ENCODE measurements at places on chromosomes 3 and 15.

DNA sequence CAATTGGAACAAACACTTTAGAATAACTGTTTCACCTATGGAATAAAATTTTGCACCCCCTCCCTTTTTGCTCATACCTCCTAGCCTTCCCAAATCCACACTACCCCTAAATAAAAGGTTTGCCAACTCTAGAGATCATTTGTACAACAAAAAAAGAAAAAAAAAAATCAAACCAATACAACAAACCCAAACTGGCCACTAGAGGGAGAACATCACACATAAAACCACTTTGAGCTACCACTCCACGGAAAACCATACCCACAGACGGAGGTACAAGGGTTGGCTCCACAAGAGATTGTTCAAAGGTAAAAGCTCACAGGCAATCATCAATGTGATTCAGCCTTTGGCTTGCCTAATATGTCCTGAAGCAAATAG lies 47.6 kb downstream of the SETMAR start:
- peak; percentile 40 for DNase-seq

DNA sequence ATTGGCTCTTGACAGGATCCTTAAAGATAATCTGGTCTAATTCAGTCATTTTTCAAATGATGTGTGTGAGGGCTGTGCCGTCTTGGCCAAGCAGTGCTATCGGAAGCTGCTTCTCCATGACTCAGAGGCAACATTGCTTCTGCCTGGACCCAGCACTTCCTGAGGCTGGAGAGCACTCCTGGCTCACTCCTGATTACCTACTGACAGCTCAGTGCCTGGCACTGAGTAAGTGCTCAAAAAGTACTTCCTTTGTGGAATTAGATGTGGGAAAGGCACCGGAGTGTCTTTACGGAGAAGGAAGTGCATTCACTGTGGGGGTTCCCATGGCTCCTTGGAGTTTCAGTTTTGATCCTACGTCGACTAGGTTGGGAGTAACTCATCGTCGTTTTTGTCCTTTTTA lies 86.9 kb upstream of the UBE3A start:
- no peak for DNase-seq

GRCh38 chr3:185297867-185298266 lies 44.0 kb upstream of the EHHADH start:
- no peak for DNase-seq

DNA sequence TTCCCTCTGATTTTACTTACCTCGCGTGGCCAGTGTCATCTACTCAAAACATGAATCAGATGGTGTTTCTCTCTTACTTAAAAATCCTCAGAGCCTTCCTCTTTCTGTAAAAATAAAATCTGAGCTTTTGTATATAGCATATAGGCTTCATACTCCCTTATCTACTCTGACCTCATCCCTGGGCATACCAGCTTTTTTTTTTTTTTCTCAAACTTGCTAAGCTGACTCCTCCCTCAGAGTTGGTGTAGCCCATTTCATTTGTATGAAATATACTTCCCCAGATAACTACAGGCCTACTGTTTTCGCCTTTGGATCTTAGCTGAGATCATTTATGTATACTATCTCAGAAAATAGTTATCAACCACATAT lies 648.9 kb upstream of the ALCAM start:
- no peak for DNase-seq

GRCh38 chr3:111315930-111316587 lies 225.9 kb upstream of the CD96 start:
- no peak for DNase-seq

DNA sequence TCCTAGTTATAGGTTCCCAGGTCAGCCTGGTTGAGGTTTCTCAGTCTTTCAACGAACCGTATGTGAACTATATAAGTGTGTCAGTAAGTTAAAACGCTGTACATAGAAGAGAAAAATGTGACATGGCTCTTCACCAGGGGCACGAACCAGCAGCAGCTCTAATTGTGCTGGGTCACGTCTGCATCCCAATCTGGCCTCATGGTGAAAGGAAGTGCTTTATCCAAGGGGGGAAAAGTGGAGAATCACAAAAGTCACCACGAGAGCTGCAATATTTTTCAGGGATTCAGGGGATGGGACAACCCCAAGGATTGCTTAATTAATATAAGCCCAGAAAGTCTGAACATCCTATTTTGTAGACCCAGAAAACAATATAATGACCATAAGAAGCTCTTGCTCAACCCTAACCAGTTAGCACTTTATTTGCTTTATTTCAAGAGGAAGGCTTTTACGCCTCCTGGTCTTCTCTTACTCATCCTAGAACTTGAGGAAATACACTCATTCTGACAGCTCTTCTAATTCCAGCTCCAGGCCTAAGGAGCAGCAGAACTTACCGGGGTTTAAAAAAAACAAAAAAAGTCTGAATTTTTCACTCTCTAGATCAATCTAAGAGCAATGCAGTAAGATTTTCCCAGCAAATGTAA lies 16.5 kb downstream of the ANXA2 start:
- DNase-seq = no peak

DNA sequence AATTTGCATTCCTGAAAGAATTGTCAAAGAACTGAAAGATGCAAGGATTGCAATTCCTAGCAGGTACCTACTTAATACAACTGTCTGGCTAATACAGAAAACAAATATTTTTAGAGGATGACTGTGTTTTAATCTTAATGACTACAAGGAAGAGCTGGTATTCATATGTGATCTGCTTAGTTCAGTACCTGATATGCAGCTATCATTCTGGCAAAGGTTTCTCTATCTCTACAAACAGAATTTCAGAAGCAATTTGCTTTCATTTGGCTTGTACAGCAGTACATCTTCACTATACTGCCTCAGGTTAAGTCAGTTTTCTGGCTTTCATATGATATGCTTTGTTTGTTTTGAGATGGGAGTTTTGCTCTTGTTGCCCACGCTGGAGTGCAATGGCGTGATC lies 51.3 kb downstream of the TBL1XR1 start:
- DNase-seq = no peak

- DNase-seq = no peak
Observed at GRCh38 chr3:57985176-57985983, 22.8 kb upstream of the FLNB start.

- no peak for DNase-seq
Observed at GRCh38 chr3:62672270-62672987, 202.8 kb downstream of the CADPS start.

DNA sequence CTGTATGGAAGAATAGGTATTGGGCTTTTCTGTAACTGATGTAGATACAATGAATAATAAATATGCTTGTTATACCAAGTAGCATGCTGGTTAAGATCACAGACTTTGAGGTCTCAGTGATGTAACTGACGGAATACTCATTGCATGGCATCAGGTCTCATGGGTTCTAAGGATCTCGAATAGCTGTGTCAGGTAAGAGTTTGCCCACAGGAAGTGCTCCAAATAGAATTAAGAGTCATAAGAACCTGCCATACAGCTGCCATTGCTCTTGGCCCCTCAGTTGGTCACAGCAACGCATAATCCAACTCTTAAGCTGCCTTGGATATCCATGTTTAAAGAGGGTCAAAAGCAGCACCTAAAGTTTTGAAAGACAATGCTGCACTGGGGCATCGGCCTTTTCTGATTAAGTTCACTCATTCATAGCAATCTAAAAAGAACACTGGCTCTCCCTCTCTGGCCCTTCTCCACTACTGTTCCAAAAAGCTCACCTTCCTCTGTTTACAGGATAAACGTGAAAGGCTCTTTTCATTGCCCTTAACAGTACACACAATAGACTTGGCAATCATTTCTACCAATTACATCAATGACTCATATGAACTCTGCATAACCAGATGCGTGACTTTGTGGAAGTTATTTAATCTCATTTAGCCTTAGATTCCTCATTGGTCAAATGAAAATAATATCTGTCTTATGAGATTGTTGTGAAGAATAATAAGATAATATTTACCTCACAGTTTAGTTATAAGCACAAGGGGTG lies 74.6 kb downstream of the ZBTB20 start:
- DNase-seq = no peak

GRCh38 chr3:177437513-177438337 lies 240.4 kb upstream of the TBL1XR1 start:
- no peak for DNase-seq

Measured in left hindlimb (tissue), 1 donor.